ENCODE measurements at places on chromosomes 1 and 21. TPM values are rescaled to one million over a fixed set of nuclear protein-coding genes. Genes with fewer than 3 reads are reported as not detected.

DNA sequence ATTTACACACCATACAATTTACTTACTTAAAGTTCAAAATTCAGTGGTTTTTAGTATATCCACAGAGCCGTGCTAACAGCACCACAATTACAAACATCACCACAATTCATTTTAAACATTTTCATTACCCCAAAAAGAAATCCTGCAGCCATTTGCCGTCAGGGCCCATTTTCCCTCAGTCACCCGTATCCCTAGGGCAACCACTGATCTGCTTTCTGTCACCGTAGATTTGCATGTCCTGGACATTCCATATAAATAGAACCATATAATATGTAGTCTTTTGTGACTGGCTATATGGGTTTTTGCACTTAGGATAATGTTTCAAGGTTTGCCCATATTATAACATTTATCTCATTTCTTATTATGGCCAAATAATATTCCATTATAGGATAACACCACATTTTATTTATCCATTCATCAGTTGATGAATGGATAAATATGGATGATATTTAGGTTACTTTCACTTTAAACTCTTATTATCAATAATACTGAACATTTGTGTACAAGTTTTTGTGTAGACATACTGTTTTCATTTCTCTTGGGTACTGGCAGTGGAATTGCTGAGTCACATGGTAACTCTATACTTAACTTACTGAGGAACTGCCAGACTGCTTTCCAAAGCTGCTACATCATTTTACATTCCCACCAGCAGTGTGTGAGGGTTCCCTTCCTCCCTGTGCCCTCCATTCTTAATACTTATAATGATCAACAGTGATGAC lies 68.9 kb downstream of the ST3GAL3 start:
- DNase-seq, result no peak

DNA sequence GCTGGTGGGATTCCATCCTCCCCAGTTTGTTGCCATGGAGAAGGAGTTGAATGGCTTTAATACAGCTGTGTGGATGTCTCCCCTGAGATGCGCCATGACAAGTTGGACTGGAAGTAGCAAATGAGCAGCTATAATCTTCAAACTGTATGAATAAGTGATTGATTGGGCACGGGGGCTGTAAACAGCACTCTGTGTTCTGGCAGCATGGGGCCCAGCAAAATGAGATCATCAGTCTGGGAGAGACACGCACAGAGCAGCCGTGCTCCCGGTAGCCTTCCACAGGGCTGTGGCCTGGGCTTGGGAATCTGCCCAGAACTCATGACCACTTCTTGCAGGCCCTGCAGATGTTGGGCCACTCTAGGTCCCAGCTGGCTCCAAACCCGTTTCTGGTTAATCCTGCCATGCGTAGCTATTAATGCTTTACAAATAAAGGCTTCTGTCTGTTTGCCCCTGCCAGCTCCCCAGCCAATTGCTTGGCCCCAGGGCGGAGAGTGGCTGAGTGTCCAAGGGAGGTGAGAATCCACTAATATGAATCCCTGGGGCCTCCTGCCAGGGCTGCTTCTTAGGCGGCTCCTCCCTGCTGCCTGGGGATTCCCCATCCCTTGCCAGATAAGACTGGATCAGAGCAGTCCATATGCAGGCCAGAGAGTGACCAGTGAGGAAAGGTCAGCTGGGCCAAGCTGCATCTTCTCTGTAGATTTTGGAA lies 642.9 kb downstream of the AJAP1 start:
- no peak for DNase-seq

GRCh38 chr1:204651843-204652421 lies 33.6 kb downstream of the LRRN2 start:
- no peak for DNase-seq

GRCh38 chr1:227043755-227044154 lies 103.7 kb downstream of the COQ8A start:
- no peak for DNase-seq

DNA sequence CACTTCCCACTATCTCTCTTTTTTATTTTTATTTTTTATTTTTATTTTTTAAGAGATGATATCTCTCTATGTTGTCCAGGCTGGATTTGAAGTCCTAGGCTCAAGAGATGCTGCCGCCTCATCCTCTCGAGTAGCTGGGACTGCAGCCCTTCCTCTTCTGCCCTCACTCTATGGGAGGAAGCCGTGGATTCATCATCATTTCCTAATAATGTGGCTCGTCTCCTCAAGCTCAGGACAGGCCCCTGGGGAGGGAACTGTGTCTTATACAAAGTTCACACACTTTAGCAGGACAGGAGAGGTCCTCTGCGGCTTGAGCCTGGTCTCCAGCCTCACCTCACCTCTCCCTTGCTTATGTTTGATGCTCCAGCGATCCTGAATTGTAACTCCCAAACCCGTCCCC lies 16.5 kb upstream of the IFFO2 start:
- DNase-seq, result no peak

DNA sequence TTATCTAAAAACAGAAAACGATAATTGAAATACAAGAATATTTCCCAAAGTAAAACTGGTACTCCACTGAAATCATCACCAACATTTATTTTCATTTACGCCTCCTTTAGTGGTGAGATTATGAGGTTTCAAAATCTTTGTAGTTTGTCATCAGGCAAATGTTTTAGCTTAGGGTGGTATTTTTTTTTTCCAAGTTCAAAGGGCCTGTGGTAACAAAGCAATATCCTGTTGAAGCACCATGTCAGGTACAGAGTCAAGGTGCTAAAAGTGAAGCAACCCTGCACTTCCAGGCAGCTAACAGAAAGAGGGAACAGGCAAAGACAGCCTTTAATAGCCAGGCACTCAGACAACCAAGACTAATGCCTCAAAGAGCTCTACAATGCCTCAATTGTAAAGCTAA lies 89.2 kb downstream of the JAK1 start:
- peak; percentile 87 for DNase-seq

The PEAR1 gene
- 0.32 TPM for total RNA-seq

The RGS4 gene
- total RNA-seq, result not detected

The C1orf116 gene
- 0.14 TPM for total RNA-seq
